ENCODE measurements at places on chromosomes 1 and 21.

- no peak for DNase-seq
These were observed 17.8 kb upstream of the SSX2IP start for GRCh38 chr1:84708031-84708430.

DNA sequence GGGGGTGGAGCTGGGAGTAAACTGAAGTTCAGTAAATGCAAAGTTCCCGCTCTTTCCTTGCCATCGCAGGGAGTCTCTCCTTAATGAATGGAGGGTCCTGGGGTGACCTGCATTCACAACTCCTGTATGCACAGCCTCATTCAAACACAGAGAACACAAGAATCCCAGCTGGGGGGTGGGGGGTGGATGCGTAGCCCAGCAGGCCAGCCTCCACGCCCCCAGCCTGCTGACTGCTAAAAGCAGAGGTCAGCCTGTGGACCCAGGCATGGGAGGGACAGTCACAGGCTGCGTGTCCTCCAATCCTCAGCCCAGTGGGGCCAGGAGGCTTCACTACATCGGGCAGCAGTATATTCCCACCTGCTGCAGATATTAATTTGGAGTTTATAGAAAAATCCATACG, 263.1 kb downstream of the GRIK3 start:
- DNase-seq: no peak

- no peak for DNase-seq
These were observed 790 bp upstream of the TMEM54 start for GRCh38 chr1:32901823-32902534.

DNA sequence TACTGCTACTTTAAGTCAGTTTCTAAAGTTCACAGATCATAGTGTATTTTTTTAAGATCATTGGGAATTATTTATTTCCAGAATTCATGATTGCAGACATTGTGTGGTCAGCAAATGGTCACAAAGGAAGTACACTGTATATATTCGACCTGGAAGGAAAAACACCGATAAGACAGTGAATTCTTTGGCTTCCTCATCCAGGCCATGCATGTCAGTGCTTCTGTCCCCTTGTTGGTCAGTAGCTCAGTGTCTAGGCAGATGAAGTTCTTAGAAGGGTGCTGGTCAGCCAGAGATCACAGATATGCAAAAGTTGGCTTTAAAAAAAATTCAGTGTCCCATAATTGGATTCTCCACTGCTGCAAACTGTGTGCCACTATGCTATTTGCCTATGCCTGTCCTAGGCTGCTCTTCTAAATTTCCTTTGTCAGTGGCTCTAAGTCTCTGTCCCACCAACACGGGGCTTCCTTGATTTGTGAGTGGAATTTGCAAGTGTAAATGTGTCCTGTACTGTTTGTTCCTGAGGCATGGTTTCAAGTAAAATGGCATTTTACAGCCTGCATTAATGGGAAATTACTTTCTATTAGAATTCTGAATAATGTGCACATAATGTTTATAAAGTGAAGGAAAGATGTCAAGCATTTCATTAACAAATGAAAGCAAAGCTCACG, 12.0 kb upstream of the VAMP4 start:
- DNase-seq: no peak

DNA sequence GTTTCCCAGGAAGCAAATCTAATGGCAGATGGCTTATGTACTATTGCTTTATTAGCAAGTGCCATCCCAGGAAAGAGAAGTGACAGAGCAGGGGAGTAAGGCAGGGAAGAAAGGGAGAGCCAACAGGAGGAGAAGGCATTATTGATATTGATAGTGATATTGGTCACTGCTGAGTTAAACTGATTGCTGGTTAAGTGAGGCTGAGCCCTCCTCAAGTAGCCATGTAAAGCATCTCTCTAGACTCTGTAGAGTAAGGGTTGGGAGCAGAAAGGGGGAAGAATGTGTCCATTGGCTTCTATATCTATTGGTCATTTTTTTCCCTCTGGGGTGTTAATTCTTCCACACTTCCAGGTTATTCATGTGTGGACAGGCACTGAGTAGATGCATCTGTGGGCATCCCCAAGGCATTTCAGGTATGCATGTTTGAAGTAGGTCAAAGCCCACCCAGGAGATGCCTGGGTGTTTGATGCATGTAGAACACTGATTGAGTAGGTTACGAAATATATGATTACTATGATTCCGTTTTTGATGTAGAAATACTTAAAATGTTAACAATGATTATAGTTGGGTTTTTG, 290.5 kb upstream of the DPYD start:
- no peak for DNase-seq

- no peak for DNase-seq
These were observed 59.7 kb upstream of the TIAM1 start for GRCh38 chr21:31403596-31404333.

GRCh38 chr1:6134206-6134605, 45.9 kb downstream of the CHD5 start:
- DNase-seq: no peak

GRCh38 chr1:93804412-93804811, 74.6 kb downstream of the DNTTIP2 start:
- no peak for DNase-seq

- DNase-seq: no peak
These were observed 65.8 kb downstream of the LRIG2 start for GRCh38 chr1:113138778-113139177.

GRCh38 chr1:36087233-36088123, 1.2 kb upstream of the ADPRS start:
- DNase-seq: no peak

- no peak for DNase-seq
These were observed 7.5 kb downstream of the GSTM3 start for GRCh38 chr1:109733236-109733870.

DNA sequence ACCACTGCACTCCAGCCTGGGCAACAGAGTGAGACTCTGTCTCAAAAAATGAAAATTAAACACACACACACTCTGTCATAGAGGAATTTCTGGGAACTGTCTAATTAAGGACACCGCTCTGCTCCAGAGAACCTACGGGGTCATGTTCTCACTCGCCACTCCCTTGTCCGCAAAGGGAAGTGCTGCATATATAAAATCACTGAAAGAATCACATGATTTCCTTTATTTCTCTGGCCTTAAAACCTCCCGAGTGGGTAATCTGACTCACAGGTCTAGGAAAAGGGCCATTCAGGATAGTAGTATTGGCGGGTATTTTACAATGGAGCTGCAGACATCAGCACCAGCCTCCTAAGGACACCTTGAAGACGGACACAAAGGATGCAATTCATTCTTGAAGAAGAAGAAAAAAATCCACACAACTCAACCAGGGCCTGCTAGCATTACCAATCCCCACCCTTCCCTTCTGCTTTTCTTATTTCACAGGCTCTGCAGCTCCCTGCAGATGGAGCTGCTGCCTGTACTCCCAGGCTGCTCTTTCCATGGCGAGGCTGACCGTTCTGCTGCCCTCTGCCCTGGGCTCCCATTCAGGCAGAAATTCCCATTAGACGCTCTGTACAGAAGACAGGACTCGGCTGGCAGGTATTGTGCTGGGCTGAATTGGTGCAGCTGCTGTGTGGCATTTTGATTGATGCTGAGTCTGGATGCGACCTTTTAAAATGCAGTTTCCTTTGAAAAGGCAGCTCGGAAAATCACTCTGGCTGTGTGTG, 53.3 kb upstream of the FAM89A start:
- DNase-seq: no peak

- peak; percentile 43 for DNase-seq
These were observed 301.1 kb upstream of the DPYD start for GRCh38 chr1:98221923-98222322.

DNA sequence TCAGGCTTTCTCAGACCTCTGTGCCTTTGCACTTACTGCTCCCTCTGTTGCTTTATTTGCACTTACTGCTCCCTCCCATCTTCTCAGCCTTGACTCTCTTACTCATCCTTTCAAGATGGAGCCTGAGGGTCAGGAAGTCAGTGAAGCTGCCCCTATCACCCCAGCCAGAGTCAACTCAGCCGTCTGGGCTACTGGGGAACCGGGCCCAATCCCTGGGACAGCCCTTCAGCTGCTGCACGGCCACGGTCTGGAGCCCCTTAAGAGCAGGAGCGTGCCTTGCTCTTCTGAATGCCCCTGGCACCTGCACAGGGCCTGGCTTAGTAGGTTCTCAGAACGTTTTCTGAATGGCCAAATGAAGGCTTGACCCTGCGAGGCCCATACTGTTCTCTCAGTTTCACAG, 244.4 kb downstream of the FOXD2 start:
- DNase-seq: no peak

DNA sequence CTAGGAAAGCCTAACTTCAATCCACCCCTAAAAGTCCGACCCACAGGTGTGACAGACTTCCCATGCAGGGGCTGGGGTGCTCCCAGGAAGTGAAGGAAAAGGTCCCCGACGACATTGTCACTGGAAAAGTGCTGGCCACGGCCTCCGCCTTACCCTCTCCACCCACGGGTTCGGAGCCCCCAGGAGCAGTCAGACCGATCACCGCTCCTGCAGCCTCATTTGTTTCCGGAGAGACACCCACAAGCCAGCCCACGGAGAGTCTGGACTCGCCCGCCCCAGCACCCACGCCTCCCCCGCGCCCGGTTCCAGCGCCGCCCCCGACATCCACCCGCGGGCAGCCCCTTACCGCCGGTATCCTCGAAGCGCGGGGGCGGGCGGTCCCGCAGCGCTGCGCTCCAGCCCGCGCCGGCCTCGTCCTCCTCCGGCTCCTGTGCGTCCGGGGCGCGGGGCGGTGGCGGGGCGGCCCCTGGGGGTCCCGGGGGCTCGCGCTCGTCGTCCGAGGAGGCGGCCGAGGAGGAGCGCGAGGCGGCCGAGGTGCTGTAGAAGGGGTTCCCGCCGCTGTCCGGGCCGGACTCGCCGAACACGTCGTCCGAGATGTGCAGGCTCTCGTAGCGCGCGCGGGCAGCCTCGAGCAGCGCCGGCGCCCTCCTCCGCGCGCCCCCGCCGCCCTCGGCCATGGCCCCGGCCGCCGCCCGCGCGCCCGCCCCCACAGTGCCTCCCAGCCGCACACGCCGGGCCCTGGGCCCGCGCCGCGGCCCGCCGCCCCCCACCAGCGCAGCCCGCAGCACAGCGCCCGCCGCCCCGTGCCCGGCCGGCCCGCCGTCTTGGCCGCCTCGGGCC, 660 bp downstream of the PGBD5 start:
- DNase-seq: no peak

DNA sequence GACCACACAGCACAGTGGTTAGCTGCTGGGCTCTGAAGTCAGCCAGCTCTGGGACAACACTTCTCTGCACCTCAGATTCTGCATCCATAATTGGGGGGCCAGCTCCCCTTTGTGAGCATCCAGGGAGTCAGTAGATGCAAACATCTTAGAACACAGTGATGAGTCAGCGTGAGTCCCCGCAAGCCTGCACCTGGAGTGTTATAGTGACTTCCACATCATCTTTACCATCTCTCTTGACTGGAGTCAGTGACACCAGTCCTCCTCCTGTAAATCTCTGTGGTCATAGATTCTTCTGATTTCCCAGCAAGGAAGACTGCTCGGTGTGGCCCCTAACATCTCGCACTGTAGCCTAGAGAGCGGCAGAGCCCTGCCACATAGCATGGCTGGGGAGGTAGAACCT, 13.9 kb upstream of the EDN2 start:
- no peak for DNase-seq

DNA sequence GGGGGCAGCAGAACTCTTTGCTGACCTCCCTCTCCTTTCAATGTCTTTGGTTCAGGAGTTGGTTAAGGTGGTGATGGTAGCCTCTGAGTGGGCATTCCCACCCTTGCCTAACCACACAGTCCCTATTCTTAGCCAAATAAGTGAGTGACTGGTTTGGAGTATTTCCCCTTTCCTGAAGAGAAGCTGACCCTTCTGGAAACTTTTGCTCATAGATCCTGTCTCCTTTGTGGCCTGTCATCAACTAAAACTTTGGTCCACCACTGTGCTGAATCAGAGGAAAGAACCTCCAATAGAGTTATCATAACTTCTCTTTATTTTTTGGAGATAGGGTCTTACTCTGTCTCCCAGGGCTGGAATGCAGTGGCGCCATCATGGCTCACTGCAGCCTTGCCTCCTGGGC, 31.1 kb downstream of the C1orf21 start:
- DNase-seq: no peak

- DNase-seq: no peak
These were observed 11.4 kb downstream of the AGMAT start for GRCh38 chr1:15573477-15573876.

DNA sequence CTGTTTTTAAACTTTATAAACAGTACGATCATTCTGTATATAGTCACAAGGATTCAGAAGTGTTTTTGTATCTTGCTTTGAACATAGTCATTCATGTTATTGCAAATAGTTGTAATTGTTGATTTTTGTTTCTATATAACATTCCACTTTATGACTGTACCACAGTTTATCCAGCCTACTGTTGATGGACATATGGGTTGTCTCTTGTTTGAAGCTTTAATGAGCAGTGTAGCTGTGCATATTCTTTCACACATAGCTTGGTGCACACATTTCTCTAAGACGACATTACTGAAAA, 6.1 kb downstream of the CD101 start:
- DNase-seq: no peak

GRCh38 chr1:220990427-220991339, 111.4 kb downstream of the HLX start:
- no peak for DNase-seq

DNA sequence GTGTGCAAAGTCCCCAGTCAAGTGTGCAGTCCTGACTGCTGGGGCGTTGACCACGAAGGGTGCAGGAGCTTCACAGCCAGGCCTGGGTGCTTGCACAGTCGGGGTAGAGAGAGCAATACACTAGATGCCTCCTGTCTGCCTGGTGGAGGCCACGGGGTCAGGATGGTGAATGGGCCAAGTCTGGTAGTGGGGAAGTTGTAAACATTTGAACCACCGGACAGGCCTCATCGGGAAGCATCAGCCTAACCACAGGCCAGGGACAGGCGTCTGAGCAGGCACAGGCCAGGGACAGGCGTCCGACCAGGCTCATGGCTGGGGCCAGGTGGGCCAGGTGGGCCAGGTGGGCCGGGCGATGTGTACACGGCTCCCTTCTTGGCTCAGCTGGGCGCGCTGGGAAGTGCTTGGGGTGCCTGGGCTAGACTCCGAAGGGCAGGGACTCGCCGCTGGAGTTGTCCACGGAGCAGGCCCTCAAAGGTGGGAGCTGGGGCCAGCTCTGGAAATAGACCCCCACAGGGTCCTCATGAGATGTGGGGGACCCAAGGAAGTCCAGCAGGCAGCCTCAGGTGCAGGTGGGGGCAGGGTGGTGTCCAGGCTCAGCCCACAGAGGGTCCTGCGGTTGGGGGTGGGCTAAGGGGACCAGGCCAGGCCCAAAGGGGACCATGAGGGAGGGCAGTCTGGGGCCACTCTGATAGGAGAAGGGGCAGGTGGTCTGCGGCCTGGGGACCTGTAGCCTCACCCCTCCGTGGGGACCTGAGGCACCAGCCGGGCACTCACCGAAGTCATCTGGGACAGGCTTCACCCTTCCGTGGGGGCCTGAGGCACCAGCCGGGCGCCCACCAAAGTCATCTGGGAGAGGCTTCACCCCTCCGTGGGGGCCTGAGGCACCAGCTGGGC, 15.0 kb downstream of the COL6A1 start:
- DNase-seq: no peak

- DNase-seq: no peak
These were observed 18.1 kb upstream of the USP24 start for GRCh38 chr1:55233145-55233777.
